Mesenteric fat pad (tissue), 1 donor: ENCODE measurements at places on chromosomes 1 and 21. TPM values are rescaled to one million over a fixed set of nuclear protein-coding genes. Genes with fewer than 3 reads are reported as not detected.

LCE2B gene
- not detected for total RNA-seq

USP21 gene
- 16.5 TPM for total RNA-seq

GRCh38 chr1:46246548-46247435 is 771 bp upstream of the RAD54L start:
- peak; percentile 94 for DNase-seq

DNA sequence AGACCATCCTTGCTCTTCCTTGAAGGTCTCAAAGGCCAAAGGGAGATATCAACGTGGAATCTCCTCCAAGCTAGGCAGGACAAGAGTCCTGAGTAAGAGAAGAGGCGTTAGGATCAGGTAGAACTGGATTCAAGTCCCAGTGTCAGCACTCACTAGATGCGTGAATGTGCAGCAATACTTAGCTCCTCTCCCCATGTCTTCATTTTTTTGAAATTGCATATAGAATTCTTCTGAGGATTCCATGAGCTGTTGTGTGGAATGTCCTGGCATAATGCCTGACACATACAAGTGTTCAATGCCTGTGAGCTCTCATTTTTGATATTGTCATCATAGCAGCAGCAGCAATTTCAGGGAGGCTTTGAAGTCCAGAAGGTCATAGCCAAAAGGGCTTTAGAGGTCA is 333.2 kb downstream of the KCNH1 start:
- no peak for DNase-seq

CTTNBP2NL gene
- 44.4 TPM for total RNA-seq

- DNase-seq: no peak
These were observed 1.0 kb downstream of the ZNF687 start for GRCh38 chr1:151282883-151283725.
